ENCODE measurements at places on chromosomes 3 and 15.

DNA sequence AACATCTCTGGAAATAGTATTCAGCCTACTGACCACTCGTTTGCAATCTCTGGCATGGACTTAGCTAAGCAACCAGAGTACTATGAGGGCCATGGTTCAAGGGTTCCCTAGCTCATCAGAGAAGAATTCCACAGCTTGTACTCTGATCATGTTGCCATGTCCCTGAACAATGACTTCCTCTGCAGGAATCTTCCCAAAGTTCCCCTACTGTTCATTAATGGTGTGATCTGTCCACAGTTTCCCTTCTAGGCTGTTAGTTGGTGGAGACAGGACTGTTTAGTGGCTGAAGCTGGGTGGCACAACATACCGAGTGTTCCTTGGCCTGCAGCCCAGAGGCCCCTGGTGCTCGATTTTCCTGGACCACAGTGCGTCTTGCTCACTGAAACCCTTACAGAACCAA, 44.4 kb upstream of the GALNT15 start:
- DNase-seq, result no peak

DNA sequence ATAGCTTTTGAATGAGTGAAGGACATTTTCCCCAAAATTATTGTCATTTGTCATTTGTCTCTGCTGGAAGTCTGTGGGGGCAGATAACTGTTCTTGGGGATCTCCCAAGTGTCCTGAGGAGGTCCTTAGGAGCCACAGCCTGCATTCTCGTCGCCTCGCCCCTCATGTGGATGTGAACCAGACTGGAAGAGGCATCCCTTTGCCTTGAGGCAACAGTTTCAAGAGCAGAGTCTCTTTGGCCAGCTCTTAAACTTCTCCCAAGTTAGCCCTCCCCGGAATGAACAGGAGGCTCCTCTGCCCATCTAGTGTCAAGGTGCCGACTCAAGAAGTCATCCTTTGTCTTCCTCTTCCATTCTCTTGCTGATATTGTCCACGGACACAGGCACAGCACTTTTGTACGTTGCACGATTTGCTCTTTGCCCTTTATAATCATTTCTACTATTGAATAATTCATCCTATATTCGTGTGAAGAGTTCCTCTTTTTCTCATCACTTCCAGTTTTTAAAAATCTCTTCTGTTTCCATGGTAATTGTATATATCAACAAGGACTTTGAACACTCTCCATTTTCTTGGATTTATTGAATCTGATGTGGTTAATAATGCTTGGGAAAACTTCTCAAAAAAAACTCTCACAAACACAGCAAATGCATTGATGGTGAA, 40.8 kb upstream of the CD47 start:
- no peak for DNase-seq

- DNase-seq, result no peak
Observed at GRCh38 chr3:6468589-6468988, 392.3 kb upstream of the GRM7 start.

GRCh38 chr3:49030321-49030720, 1.1 kb upstream of the IMPDH2 start:
- DNase-seq, result no peak

DNA sequence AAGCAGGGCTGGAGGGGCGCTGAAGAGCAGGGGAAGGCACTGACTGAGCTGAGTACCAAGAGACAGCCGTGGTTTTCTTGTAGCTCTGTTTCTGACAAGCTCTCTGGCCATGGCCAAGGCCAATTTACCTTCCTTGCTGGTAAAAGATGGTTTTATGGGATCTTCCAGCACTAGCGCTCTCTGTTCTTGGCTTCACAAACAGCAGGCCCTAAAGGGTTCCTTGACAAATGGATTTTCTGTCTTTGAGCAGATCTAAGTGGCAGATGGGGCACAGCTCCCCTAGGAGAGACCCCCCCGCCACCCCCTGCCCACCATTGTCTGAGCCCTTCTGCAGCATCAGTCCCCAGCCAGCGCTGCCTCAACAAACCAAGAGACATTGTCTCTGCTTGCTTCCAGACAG, 66.6 kb downstream of the GAP43 start:
- DNase-seq, result no peak

DNA sequence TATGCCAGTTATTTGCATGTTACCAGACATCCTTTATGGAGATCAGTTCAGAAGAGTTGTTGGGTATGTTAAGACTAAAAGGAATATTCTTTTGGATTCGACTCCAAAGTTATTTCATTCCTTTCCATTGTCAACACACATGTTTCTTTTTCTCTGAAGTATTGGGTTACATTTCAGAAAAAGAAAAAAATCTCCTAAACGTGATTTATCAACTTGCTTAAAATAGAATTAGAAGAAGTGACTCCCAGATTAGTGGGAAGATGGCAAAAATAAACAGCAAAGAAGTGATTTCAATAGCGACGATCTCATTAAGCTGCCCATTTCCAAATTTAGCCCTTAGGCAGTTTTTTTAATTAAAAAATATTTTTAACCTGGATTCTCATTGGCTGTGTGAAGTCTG, 85.4 kb downstream of the TIGIT start:
- no peak for DNase-seq

DNA sequence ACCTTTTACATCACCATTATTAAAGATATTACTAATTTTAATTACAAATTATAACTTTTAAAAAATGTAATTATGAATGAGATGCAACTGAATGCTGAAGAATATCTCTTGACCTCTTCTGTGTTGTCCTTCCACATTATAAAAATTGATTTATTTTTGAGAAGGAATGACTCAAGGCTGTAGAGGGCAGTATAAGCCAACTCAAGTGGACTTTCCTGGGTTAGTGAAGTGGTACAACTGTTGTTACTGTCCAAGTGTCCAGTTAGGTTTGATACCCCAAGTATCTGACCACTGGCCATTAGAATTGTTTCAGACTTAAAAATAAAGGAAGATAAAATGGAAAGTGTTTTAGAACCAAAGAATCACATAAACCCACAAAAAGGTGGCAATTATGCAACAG, 51.9 kb downstream of the BBX start:
- no peak for DNase-seq

- DNase-seq, result no peak
Observed at GRCh38 chr3:188671971-188672370, 499.8 kb upstream of the TPRG1 start.

DNA sequence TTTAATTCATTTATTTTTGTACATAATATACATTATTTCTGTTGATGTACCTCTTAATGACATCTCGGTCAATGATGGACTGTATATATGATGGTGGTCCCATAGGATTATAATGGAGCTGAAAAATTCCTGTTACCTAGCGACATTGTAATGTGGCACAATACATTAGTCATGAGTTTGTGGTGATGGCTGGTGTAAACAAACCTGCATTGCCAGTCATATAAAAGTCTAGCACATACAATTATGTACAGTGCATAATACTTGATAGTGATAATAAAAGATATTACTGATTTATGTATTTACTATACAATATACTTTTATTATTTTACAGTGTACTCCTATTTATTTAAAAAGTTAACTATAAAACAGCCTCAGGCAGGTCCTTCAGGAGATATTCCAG, 15.1 kb downstream of the TTC14 start:
- no peak for DNase-seq

DNA sequence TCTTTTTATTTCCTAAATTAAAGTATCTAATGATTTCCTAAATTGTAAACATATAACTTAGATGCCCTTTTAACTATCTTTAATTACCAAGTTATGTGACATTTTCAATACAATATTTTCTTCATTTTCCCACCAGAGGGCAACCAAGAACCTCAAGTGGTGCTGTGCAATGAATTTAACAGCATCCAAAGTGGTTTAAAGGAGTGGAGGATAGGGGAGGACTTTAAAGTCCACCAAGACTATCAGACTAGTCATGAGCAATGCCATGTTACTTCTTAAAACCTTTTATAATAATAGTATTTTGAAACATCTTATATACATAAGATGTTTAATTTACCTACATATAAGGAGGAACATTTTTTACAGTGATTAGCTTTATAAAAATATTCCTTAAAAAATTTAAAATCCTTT, 74.4 kb downstream of the DLG1 start:
- no peak for DNase-seq

GRCh38 chr3:18680758-18681157, 255.6 kb upstream of the SATB1 start:
- no peak for DNase-seq

DNA sequence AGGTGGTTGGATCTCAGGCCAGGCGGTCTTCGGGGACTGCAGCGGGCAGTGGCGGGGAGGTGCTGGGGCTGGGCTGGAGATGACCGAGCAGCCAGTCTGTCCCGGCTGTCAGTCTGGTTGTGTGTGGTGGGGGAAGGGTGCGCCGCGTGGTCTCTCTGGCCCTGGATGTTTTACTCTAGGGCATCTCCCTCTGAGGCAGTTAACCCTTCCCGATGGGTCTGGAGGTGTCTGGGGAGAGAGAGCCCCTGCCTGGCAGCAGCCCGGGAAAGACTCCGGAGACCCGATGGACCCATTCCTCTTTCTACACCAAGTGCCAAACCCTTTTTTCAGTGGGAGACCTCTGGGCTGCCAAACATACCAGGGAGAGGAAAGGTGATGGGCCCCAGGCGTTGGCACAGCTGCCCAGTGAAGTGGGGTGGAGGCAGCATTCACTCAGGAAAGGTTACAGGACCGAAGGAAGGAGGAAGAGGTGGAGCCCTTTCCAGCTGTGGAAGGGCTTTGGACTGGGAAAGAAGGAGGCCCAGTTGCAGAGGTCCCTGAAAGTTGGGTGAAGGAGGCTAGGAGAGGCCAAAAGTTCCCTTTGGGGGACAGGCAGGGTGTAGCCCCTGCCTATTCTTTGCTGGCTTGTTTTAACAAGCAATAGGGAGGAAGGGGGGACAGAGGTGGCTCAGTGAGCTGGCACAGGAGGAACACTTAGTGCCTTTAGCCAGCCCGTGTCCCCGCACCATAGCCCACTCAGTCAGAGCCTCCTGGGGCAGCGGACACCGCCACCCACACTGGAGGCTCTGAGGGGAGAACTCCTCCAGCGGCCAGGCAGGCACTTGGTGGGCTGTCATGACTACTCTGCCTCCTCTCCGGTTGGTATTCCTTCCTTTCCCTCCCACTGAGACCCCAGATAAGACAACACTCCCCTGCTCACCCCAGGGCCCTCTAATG, 2.7 kb upstream of the BAHD1 start:
- DNase-seq, result no peak

DNA sequence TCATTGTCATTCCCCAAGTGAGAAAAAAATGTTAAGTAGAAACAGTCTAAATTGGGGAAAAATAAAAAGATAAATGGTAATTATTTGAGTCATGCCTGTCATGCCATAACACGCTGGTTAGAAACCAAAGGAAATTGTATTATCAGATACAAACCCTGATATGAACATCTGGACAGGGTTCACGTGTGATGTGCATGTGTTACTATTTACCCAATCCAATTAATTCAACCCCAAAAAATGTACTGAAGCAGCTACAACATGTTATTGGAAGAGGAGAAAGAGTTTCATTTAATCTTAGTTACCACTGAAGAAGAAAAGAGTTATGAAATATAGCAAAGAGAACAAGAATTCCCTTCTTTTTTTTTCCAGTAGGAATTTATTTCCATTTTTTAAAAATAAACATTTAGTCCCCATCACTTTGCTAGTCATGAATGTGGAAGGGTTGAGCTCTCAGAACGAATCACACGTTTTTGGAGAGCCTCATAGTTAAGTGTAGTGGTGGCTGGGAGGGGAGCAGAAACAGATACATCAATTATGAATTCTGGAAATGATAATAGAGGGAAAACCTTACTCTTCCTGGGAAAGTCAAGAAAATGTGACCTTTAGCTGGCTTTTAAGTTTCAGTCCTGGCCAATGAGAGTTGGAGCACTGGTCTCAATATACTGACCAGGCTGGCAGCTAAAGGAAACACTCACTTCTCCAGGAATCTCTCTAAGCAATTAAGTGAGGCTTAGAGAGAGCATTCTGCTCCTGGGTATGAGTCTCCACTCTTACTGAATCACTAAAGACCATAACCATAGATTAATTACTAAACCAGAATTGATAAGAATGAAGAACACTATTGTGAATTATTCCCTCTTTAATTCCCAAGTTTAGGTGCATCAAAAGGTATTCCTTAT, 796.5 kb downstream of the GRM7 start:
- no peak for DNase-seq

GRCh38 chr3:63977893-63978292, 45.4 kb downstream of the PSMD6 start:
- no peak for DNase-seq

DNA sequence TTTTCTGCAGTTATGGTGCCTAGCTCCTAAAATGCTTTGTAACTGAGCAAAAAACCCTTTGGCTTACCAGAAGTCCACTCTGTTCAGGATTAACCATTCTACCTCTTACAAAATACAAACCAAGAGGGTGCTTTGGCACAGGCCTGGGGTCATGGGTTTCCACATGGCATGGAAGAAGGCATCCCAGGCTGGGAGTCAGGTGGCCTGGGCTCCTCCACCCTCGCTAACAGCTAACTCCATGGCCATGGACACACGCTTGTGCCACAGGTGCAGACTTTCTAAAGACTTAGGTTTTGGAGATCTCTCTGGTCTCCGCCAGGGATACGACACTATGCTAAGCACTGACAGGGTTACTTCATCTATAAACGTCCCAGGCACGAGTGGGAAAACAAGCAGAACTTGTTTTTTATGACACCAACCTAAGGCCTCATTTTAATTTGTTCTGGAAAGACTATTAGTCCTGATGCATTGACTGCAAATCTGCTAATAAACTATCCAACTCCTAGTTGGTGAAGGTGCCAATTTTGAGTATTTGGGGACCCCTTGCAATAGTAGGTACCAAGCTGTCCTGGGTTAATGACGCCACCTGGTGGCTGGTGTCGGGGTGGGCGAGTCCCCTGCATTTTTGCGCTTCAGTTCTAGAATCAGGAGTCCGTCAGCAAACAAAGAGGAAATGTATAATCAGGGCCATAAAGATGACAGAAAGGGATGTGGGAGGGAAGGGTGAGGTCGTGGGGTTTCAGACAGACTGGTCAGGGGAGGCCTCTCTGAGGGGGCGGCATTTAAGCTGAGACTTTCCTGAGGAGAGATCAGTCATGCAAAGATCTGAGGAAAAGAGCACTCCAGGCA, 10.3 kb upstream of the ALDH1A3 start:
- no peak for DNase-seq

DNA sequence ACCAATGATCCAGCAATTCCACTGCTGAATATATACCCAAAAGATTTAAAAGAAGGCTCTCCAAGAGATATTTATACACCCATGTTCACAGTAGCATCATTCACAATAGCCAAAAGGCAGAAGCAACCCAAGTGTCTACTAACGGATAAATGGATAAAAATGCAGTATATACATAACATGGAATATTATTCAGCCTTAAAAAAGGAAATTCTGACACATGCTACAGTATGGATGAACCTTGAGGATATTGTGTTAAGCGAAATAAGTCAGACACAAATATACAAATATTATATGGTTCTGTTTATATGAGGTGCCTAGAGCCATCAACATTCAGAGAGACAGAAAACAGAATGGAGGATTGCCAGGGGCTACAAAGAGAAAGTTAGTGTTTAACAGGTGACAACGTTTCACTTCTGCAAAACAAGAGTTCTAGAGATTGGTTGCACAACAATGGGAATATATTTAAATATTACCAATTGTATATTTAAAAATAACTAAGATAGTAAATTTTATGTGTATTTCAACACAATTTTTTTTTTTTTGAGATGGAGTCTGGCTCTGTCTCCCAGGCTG, 69.4 kb downstream of the STAG1 start:
- no peak for DNase-seq

GRCh38 chr15:62119227-62119864, 45.7 kb downstream of the C2CD4B start:
- no peak for DNase-seq

- DNase-seq, result no peak
Observed at GRCh38 chr15:34847598-34847997, 52.2 kb upstream of the ACTC1 start.

All from activated CD4-positive, alpha-beta T cell treated with anti-CD3 and anti-CD28 coated beads, Interleukin-2, amount 50 U/mL, for 1 hour (primary cell).